ENCODE measurements at places on chromosomes 4 and X.

GRCh38 chrX:63581398-63581797 lies 203.6 kb downstream of the ARHGEF9 start:
- no peak for DNase-seq

GRCh38 chr4:37188100-37188499 lies 56.4 kb upstream of the NWD2 start:
- no peak for DNase-seq

GRCh38 chr4:122851568-122851967 lies 24.9 kb downstream of the FGF2 start:
- DNase-seq: no peak

- DNase-seq: no peak
These were observed 51.5 kb downstream of the ALPK1 start for GRCh38 chr4:112348488-112349158.

DNA sequence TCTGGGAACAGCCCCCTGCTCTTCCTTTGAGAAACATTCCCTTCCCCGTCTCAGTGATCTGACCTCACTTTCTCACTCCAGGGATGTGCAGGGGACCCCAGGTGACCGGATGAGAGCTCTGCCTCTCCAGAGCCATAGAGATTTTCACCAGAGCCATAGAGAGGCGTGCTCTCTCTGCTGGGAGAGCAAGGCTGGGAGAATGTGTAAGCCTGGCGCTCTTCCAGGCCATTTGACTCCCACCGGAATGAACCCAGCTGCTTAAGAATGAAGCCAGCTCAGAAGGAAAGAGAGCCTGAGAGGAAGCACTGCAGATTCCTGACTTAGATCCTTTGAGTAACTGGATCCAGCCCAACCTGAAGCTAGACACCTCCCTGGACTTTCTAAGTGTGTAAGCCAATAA lies 106.4 kb downstream of the DHX15 start:
- DNase-seq: no peak

GRCh38 chr4:125314676-125315575 lies at the start of gene FAT4:
TSS of gene FAT4 (plus strand) at chr4:125314955. CDS start at chr4:125316412, 1,457 bp downstream.
- no peak for DNase-seq

- no peak for DNase-seq
These were observed 32.6 kb upstream of the MSMO1 start for GRCh38 chr4:165294907-165295306.

DNA sequence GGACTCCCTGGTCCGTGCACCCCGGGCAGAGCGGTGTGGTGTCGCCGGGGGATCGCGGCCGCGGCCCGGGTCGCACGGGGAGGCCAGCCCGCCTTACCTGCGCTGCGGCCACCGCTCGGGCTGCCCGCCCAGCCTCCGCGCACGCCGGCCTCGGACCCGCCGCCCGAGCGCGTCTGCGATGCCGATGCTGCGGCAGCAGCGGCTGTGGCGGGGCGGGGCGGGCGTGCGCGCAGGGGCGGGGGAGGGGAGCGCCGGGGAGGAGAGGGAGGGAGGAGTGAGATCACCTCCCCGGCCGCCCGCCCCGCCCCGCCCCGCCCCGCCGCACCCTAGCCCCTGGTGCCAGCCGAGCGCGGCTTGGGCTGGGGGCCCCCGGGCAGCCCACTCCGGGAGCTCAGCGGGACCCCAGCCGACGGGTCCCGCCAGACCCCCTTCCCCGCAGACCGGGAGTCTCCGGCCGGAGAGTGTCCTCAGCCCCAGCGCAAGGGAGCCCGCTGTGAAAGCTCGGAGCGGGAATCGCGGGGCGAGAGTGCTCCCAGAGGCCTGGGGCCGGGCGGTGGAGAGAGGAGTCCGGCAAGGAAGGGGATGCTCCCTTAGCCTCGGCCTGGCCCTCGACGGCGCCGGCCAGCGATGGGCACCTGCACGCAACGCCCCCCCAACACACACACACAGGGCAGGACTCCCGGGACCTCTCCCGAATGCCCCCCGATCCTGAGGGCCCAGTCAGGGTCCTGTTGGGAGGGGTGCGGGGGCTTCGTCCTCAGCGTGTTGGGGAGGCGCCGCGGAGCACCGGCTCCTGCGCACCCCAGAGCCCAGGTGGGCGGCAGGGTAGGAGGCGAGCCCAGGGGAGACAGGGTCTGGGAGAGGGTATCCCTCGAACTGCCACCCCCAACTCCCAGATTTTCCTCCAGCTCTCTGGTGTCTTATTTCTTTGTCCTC lies at the start of gene L1CAM:
Gene L1CAM (minus strand): TSS at position 206 of the 936 bp plus-strand sequence. CDS start 10,337 bp downstream, outside the sequence.
- no peak for DNase-seq

DNA sequence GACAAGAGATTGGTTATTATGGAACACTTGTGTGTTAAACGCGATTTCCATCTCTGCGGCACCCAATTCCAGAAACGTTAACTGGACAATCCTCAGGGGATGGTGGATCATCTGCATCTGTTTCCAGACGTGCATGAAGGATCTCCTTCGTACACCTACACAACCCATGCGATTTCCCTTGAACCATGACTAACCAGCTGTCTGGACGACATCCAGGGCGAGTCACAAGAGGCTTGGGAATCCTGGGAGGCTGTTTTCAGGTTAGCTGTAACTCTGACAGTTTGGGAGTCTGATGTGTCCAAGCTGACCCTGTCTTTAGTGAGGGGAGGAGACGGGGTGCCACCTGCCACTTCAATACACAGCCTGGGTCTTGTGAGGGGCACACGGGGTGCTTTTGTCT lies 84.5 kb downstream of the GATB start:
- DNase-seq: no peak

- DNase-seq: no peak
These were observed 285.1 kb upstream of the FMR1 start for GRCh38 chrX:147626605-147627004.

GRCh38 chr4:78737035-78737434 lies 39.1 kb upstream of the BMP2K start:
- no peak for DNase-seq

- DNase-seq: no peak
These were observed 708.9 kb downstream of the IL1RAPL1 start for GRCh38 chrX:29295987-29296680.

DNA sequence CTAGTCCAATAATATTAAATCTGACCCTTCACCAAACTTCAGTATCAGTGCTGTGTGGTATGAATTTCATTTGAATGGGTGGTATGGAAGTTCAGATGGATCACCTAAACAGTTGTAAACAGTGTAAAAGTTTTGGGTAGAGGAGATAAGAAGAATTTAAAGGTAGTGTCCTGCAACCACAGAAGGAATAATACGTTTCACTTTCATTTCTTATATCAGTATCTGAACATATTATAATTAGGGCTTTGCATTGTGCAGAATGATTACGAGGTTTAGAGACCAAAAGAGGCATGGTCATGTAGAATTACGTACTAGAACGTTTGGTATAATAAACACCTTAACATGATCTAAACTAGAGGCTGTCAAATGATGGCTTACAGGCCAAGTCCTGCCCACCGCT lies 116.1 kb downstream of the PDLIM5 start:
- DNase-seq: no peak

GRCh38 chr4:88522702-88523324 lies 763 bp downstream of the PYURF start:
- DNase-seq: no peak

DNA sequence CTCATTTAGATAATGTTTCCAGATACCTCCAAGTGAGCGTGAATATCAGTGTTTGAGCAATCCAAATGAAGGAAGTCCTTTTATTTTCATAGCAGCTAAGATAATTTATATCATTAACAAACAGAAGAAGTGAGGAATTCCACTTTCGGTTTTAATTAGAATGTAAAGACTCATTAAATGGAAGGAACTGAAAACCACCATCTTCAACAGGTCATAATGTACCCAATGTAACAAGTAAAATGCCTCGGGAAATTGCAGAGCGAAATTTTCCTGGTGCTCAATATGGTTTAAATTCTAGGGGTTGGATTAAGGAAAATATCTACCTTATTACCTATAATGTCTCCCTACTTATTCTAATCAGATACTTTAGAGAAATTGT lies 33.9 kb upstream of the SLC9A7 start:
- no peak for DNase-seq

GRCh38 chr4:123017636-123018395 lies 95.4 kb upstream of the NUDT6 start:
- DNase-seq: no peak

GRCh38 chr4:73419106-73420038 lies 15.3 kb downstream of the ALB start:
- no peak for DNase-seq

- DNase-seq: no peak
These were observed 44.8 kb downstream of the CLDN34 start for GRCh38 chrX:10011991-10012390.

DNA sequence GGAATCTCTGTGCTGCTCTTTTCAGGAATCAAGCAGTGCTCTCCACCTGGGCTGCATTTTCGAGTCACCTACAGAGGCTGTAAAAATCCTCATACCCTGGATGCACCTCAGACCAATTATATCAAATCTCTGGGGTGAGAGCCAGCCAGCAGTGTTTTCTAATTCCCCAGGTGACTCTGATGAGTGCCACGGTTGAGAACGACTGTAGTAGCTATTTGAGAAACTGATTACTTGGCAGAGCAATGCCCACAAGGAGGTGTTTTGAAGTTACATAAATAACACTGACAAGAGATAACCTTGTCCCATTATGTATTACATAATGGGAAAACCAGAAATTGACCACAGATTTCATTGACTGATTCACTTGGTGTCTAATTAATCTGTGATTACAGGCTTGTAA lies 46.8 kb downstream of the CLCN4 start:
- DNase-seq: no peak

DNA sequence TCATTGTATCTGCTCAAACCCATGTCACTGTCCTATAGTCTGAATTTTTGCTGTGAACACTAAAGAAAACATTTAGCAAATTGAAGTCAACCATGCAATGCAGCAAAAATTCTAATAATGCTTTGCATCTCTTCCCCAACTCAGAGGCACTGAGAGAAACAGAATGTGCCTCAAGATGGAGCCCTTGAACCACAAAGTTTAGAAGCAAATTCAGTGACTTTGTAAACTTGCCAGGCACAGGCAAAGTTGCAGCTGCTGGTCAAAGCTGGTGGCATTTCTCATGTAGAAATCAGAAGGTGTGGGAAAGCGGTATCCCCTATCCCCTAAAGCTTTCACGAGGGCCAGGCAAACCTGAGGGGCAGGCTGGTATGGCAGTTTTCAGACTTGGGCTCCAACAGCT lies 121.7 kb upstream of the DIPK2B start:
- DNase-seq: no peak

DNA sequence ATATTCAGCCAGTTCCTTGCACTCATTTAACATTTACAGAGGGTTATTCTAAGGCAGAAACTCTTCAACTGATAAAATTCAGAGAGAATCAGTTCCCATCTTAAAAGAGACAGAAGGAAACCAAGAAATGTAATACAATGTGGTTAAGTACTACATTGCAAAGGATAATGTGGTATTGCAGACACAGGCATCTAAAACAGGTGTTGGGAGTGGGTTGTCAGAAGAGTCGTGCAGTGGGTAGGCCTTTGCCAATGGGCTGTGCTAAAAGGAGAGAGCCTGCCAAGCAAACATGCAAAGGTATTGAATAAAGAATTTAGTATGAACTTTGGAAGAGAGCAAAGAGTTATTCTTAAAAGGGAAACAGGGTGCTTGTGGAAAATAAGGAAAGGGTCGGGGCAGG lies 1044.4 kb upstream of the DIAPH2 start:
- no peak for DNase-seq

DNA sequence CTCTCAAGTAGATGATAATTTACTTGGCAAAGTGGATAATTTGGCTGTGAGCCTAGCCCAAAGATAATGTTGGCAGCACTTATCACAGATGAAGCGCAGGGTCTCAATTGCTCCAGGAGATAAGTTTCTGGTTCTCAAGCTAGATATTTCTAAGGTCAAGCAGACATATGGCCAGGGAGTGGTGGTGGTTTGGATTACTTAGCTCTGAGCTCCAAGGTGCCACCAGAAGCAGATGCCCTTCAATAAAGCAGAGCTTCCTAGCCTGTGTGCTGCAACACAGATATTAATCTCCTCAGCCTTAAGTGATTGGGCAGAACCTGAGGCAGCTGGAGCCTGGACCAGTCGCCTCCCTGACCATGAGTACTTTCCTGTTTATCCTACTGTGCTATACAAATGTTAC lies 79.2 kb upstream of the NALF2 start:
- DNase-seq: no peak

GRCh38 chr4:53840643-53841042 lies 223.8 kb downstream of the CHIC2 start:
- no peak for DNase-seq

DNA sequence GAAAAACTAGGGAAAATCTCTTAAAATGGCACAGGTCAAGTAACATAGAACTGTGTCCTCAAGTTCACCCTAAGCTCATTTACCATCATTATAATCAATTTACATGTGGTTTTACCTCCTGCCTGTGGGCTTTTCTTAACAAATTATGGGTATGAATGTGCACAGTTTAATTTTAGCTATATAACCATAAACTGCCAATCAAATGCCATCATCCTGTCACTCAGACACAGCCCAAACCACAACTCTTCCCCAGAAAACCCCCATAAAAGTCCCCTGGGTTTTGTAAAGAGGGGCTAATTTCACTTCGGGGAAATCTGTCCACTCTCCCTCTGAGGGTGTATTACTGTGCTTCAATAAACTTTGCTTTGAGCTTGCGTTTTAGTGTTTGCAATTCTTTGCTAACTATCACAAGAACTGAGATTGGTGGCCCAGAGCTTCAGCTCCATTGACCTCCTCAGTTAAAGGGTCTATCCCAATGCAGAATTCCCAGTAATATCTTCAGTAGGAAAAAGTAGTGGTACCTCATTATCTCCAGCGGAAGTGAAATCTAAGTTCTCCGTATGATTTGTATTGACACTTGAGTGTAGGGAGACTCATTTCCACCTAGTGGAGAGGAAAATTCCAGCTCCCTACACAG lies 394.6 kb downstream of the SPOCK3 start:
- no peak for DNase-seq

DNA sequence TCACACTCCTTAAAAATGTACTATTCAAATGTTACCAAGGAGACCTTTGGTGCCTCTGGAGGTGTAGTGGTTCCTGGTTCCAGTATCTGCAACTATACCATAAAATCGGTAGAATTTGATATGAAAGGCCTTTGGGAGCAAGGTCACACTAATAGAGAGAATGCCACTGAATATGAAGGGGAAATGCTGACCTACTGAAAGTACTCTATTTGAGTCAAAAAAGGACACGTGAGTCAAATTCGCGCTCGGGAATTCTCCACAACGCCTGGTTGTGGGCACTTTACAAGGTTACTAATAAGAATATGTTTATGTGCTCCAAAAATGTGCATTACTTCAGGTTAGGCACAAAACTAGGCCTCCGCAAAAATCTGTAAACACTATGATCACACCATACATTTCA lies 39.5 kb upstream of the RELL1 start:
- no peak for DNase-seq

- no peak for DNase-seq
These were observed 79.2 kb upstream of the CLCN4 start for GRCh38 chrX:10077425-10078188.

Measured in effector memory CD4-positive, alpha-beta T cell (primary cell).